ENCODE measurements at places on chromosomes 7 and 10. TPM values are rescaled to one million over a fixed set of nuclear protein-coding genes. Genes with fewer than 3 reads are reported as not detected.

DNA sequence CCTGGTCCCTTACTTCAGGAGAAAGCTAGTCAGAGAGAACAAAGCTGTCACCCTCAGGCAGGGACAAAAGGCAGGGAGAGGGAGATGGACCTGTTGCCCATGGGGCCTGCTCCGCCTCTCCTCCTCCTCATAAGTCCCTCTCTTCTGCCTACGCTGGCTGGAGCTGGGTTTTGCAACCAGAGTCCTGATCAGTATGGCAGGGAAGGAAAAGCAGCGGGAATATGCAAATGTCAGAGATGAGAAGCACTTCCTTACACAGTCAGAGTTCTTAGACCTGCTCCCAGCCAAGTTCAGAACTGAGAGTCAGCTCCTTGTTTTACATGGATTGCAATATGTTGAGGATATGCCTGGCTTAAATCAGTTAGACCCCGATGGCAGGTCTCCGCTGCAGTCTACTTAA, 231.1 kb downstream of the ADAM12 start:
- H3K36me3 ChIP-seq, result no peaks in the 10 kb centered on the region
- no peak overlapping the region for H3K4me3 ChIP-seq
- H3K4me1 ChIP-seq, result peaks cover 11% of the 10 kb centered on the region
- H3K27ac ChIP-seq, result no peak overlapping the region
- no peaks in the 10 kb centered on the region for H3K27me3 ChIP-seq
- no peak for DNase-seq

DNA sequence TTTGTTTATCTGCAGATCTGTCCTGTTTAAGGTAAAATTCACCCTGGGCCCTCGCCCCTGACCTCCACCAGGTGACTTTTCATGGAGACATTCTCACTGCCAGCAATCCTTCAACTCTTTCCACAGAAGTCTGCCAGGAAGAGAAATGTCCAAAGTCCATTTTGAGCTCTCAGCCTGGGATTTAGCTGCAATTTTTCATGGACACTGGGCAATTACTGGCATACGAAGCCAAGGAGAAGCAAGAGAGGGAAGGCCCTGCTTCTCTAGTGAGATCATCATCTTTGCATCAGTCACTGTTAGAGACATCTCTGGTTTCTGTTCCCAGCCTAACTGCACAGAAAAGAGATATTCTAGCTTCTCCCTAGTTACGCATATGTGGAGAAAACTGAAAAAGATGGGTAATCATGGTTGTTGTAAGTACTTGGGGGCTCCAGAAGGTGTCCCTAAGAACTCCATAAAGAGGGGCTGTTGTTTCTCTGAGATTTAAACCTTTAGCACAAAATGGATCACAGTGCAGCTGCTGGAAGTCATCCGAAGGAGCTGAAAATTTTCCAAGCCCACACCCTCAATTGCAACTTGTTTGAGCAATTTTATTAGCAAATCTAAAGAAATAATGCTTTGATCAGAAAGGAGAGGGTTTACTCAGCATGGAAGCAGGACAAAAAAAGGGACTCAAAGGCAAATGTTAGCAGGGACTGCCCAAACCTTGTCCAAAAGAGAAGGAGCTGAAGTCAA, 168.9 kb downstream of the SNX10 start:
- H3K27me3 ChIP-seq, result no peaks in the 10 kb centered on the region
- no peak overlapping the region for H3K4me3 ChIP-seq
- no peak for DNase-seq
- no peaks in the 10 kb centered on the region for H3K4me1 ChIP-seq

GRCh38 chr7:142391191-142391992, 133.5 kb upstream of the PRSS58 start:
- DNase-seq, result no peak
- no peak overlapping the region for H3K4me3 ChIP-seq
- H3K36me3 ChIP-seq, result no peaks in the 10 kb centered on the region
- H3K4me1 ChIP-seq, result no peaks in the 10 kb centered on the region

GRCh38 chr7:84507529-84507928, 312.9 kb upstream of the SEMA3A start:
- H3K4me1 ChIP-seq, result no peaks in the 10 kb centered on the region
- no peak overlapping the region for H3K4me3 ChIP-seq
- DNase-seq, result no peak
- no peaks in the 10 kb centered on the region for H3K27me3 ChIP-seq

DNA sequence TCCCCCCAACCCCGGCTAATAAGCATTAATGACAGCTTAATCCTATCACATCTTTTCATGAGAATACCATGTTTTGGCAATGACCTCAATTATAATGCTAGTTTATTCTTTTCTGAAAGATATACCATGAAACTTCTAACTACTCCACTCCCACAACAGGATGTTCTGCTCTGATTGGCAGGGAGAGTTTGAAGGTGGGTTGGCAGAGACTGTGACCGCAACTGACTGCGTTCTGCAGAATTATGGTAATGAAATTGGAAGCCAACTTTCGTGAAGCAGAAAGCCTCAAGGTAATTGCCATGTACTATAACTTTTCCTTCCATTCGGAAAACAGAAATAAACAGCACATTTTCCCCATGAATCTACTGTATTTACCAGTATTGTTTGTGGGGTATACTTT, 288.2 kb upstream of the SEMA3D start:
- no peaks in the 10 kb centered on the region for H3K27me3 ChIP-seq
- H3K27ac ChIP-seq, result no peak overlapping the region
- DNase-seq, result no peak
- H3K36me3 ChIP-seq, result no peaks in the 10 kb centered on the region
- no peak overlapping the region for H3K4me3 ChIP-seq
- no peaks in the 10 kb centered on the region for H3K4me1 ChIP-seq

- no peak overlapping the region for H3K4me3 ChIP-seq
- no peak for DNase-seq
- H3K36me3 ChIP-seq, result no peaks in the 10 kb centered on the region
- no peaks in the 10 kb centered on the region for H3K27me3 ChIP-seq
Measured at GRCh38 chr10:33781606-33782395, 447.3 kb upstream of the NRP1 start.

DNA sequence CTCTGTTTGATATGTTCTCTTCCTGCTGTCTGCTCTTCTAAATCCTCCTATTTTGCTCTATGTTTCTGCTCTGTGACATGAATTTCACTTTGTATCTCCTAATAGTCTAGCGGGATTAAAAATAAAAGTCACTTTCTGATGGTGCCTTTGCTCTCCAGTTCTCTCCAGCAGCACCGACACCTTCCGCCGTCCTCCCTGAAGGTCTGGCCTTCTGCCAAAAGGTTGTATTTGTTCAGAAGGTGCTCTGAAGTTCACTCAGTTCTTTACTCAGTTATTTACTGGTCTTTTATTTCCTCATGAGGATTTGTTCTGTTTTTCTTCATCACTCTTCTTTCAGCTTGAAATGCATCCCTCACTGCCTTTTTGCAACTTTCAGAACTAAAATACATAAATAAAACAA, 11.2 kb upstream of the EPHA1 start:
- no peaks in the 10 kb centered on the region for H3K27me3 ChIP-seq
- H3K27ac ChIP-seq, result no peak overlapping the region
- no peaks in the 10 kb centered on the region for H3K4me1 ChIP-seq

GRCh38 chr10:122413327-122413726, 38.8 kb downstream of the PLEKHA1 start:
- H3K4me1 ChIP-seq, result no peaks in the 10 kb centered on the region
- no peak overlapping the region for H3K27ac ChIP-seq
- no peak overlapping the region for H3K4me3 ChIP-seq
- H3K27me3 ChIP-seq, result no peaks in the 10 kb centered on the region
- no peak for DNase-seq

Gene SFTPA1
- total RNA-seq, result not detected

Gene ABCB8
- total RNA-seq, result 11.9 TPM

Gene NUTM2D
- 4.8 TPM for total RNA-seq

Gene RAB19
- total RNA-seq, result not detected
